ENCODE measurements at places on chromosomes 3 and 15. TPM values are rescaled to one million over a fixed set of nuclear protein-coding genes. Genes with fewer than 3 reads are reported as not detected.
A peak's percentile ranks its signal among the peaks of the same experiment; 100 is the strongest.

DAPK2 gene
- 14.6 TPM for total RNA-seq

HIGD1A gene
- 137 TPM for total RNA-seq

EXD1 gene
- total RNA-seq: not detected

GOLGA8R gene
- total RNA-seq: 8.5 TPM

DNA sequence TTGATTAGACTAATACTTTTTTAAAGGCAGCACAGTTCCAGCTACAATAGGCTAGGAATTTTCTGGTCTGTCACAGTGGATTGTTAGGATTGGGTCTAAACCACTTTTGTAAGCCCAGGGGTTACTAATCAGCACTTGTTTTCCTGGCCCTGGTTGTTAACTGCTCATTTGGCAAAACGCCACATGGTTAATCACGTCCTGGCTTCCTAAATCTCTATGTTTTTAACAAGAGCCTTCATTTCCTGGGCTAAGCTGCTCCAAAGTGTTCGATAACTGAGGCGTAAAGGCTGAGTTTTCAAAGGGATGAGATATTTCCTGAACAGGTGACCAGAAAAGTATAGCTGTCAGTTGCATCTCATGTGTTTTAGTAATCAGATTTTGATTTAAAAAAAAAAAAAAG lies 38.9 kb upstream of the CLRN1 start:
- DNase-seq: peak; percentile 46

- DNase-seq: no peak
These were observed 16.4 kb upstream of the HCN4 start for GRCh38 chr15:73385205-73385604.

DNA sequence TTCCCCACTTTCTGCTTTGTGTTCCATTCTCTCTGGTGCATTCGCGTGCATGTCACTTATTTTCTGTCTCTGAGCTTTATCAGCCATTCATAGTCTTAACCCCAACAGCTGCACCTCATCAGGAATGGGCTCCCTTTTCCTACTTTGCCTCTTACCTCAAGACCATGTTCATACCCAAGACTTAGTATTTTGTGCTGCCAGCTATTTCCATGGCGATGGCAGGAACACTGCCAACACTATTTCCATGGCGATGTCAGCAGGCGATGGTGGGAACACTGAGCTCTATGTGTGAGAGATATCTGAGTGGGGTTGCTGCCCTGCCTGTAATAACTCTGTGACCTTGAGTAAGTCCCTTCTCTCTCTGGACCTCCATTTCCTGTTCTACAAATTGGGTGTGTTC lies 5.5 kb downstream of the ZNF35 start:
- DNase-seq: peak; percentile 14

DNA sequence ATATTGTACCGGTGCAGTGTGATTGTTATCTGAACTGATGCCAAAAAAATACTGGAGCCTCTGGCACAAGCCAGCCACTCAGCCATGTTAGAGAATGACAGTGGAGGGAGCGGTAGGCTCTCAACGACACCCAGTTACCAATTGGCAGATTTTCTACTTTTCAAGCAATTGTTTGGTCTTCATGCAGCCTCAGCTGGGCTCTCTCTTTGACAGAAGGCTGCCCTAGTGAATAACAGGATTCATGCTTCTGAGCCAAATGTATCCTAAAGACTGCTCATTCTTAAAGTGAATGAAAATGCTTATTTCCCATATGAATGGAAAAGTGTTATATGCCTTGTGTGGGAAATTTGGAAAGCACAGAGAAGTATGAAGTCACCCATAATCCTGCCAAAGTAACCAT lies 261.2 kb upstream of the TRIM42 start:
- DNase-seq: peak; percentile 37

- no peak for DNase-seq
These were observed 60.7 kb downstream of the CGNL1 start for GRCh38 chr15:57436961-57437360.

- peak; percentile 40 for DNase-seq
These were observed 30.8 kb upstream of the PSTPIP1 start for GRCh38 chr15:76964157-76964556.

DNA sequence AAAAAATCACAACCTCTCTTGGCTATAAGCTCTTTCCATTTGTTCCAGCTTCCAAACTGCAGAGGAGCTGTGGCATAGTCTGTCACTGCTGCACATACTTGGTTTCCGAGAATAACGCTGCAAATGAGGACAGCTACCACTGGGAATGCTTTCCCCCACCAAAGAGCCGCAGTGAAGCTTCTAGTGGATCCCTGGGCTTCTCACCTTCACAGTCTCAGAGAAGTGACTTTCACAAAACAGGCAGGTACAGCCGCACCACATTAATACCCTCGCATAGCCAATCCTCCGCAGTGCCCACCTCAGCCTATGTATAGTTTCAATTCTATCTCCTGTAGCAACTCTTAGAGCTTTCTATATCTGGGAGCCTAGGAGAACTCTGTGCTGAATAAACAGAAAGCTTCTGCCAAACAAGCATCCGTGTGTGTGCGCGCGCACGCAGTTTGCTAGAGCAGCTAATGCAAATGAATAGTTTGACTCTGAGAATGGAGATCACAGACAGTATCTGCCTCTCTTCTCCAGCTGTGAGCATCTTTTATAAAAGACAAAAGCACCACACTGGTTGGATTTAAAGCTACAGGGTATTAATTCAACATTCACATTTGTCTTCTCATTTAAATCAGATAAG lies 81.9 kb upstream of the PLXND1 start:
- peak; percentile 86 for DNase-seq

DNA sequence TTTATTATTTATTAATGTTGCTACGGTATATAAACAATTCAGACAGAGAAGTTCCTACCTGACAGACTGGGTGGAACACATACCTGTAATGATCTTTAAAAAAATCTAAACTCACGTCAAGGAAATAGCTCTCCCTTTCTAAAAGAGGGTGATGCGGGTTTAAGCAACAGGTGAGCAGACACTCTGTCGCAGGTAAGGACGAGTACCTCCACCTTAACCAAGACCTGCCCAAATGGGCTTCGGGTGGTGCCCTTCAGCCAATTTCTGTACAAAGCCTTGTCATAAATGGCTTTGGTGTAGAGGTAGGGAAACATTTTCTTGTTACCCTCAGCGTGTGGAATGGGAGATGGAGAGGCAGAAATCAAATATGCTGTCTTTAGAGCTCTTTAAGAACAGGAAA lies 67.0 kb downstream of the CHSY1 start:
- DNase-seq: no peak

DNA sequence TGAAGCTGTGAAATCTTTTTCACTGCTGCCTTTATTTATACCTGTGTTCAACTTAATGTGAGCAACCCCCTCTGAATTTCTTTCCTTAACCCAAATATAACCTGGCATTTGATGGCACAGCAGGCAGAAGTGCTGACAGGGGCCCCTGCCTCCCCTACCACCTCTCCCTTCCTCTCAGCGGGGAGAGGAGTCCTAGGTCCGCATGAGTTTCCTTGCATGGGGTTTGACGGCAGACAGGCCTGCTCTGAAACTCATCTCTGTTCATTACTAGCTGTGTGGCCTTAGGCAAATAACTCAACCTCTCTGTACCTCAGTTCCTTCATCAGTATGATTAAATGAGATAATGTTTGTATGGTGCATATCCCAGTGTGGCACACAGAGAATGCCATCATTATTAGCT lies 79.7 kb downstream of the SEC22A start:
- DNase-seq: no peak
